ENCODE measurements at places on chromosomes 3 and 15.

GRCh38 chr3:48516571-48516970 lies 12.6 kb upstream of the SHISA5 start:
- H3K27me3 ChIP-seq: no peaks in the 10 kb centered on the region
- no peak for DNase-seq
- H3K27ac ChIP-seq: no peak overlapping the region
- no peaks in the 10 kb centered on the region for H3K4me1 ChIP-seq
- H3K36me3 ChIP-seq: no peaks in the 10 kb centered on the region

DNA sequence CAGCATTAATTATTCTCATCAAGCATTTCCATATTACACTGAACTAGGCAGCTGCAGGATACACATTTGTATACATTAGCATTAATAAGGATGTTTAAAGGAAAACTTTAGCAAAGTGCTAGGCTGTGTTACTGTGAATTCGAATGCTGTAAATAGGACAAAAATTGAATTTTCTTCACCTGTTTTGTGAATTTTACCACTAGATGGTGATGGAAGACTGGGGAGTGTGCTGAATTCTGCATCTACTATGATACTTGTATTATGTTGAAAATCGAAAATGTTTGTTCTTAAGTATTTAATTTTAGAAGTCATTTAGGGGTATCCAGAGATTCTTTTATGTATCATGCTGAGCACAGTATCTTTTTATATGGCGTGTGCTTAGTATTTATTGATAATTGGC lies 12.3 kb upstream of the P2RY14 start:
- H3K4me1 ChIP-seq: no peaks in the 10 kb centered on the region
- no peaks in the 10 kb centered on the region for H3K36me3 ChIP-seq
- DNase-seq: peak; percentile 73
- no peak overlapping the region for H3K27ac ChIP-seq
- no peak overlapping the region for H3K4me3 ChIP-seq

GRCh38 chr15:40743921-40744814 lies 10.9 kb downstream of the RMDN3 start:
- peaks cover 16% of the 10 kb centered on the region for H3K36me3 ChIP-seq
- DNase-seq: peak; percentile 93
- no peaks in the 10 kb centered on the region for H3K27me3 ChIP-seq
- no peak overlapping the region for H3K4me3 ChIP-seq
- peaks cover 15% of the 10 kb centered on the region for H3K4me1 ChIP-seq
- peak overlapping the region; percentile 67 for H3K27ac ChIP-seq

DNA sequence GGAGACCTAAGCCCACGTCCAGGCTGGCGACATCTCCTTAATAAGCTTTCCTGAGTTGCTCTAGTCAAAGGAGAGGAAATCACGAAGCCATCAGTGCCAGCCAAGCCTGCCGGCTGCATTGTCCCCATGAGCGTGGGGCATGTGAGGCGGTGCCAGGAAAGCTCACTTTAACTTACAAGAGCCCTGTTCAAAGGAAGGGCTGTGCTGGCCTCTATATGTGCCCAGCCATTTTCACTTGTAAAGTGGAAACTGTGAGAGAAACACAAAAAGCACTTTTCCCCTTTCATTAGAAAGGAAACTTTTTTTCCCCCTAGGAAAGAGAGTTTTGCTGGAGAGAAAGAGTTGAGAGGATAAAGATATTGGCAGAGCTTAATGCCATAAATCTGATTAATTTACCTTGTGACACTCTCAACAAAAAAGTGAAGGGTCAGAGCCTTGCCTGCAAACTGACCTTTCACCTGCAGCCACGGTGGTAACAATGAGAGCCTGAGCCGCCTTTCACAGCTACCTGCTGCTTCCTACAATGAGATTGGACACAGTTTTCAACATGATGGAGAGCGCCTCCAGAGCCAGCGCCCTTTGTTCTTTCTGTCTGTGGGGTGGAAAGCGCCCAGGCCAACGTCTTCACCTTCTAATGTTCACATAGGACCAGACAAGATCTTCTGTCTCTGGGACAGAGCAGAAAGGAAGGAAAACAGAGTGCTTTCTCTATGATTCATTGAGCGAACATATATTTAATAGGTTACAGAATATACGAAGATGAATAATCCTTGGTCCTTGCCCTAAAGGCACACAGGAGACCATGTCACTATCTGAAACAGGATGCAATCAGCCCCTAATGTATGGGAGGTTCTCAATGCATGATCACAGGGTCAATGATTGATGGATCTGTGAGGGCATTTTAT lies 233.1 kb upstream of the HES1 start:
- H3K36me3 ChIP-seq: no peaks in the 10 kb centered on the region
- peaks cover 29% of the 10 kb centered on the region for H3K27me3 ChIP-seq
- DNase-seq: no peak
- no peak overlapping the region for H3K27ac ChIP-seq
- H3K4me3 ChIP-seq: no peak overlapping the region

DNA sequence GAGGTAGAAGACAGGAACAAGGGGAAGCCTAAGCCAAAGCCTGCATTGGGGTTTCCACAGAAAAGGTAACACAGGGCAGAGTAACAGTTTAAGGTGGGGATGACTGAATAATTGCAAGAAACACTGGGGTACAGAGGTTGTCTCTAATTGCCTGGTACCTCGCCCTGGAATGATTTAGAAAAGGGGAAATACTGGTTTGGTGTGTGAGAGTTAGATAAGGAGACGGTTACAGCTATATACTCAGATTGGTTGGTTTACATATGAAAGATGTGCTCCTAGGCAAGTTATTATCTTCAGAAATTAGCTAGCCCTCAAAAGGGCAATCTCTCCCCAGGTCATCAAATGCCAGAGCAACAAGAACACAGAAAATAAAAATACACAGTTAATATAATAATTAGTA lies 58.8 kb downstream of the SMARCC1 start:
- H3K4me3 ChIP-seq: no peak overlapping the region
- H3K27ac ChIP-seq: no peak overlapping the region
- no peaks in the 10 kb centered on the region for H3K27me3 ChIP-seq
- H3K4me1 ChIP-seq: no peaks in the 10 kb centered on the region
- no peak for DNase-seq

- H3K27me3 ChIP-seq: no peaks in the 10 kb centered on the region
- DNase-seq: no peak
- H3K27ac ChIP-seq: no peak overlapping the region
- H3K4me1 ChIP-seq: no peaks in the 10 kb centered on the region
- H3K36me3 ChIP-seq: no peaks in the 10 kb centered on the region
Observed at GRCh38 chr3:166809520-166809919, 570.6 kb downstream of the ZBBX start.

- H3K4me1 ChIP-seq: no peaks in the 10 kb centered on the region
- no peak overlapping the region for H3K4me3 ChIP-seq
- H3K36me3 ChIP-seq: no peaks in the 10 kb centered on the region
- no peak overlapping the region for H3K27ac ChIP-seq
- no peak for DNase-seq
Observed at GRCh38 chr3:25872200-25872877, 82.4 kb downstream of the OXSM start.

DNA sequence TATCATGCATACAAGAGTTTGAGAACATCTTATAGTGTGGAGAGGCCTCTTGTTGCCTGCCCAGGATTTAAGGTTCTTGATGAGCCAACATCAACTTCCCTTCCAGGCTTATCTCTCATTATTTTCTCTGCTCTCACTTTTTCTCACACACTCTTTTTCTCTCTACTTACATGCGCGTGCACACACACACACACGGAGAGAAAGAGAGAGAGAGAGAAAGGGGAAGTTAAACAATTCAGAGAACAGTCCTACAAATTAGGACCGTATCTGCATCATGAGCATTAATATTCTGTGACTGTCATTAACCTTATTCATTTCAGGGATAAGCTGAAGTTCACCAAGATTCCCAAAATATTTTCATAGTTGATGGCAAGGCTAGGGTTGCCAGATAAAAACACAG lies 269.0 kb downstream of the ZNF621 start:
- DNase-seq: no peak
- no peaks in the 10 kb centered on the region for H3K4me1 ChIP-seq
- H3K27ac ChIP-seq: no peak overlapping the region
- no peaks in the 10 kb centered on the region for H3K36me3 ChIP-seq
- H3K4me3 ChIP-seq: no peak overlapping the region

DNA sequence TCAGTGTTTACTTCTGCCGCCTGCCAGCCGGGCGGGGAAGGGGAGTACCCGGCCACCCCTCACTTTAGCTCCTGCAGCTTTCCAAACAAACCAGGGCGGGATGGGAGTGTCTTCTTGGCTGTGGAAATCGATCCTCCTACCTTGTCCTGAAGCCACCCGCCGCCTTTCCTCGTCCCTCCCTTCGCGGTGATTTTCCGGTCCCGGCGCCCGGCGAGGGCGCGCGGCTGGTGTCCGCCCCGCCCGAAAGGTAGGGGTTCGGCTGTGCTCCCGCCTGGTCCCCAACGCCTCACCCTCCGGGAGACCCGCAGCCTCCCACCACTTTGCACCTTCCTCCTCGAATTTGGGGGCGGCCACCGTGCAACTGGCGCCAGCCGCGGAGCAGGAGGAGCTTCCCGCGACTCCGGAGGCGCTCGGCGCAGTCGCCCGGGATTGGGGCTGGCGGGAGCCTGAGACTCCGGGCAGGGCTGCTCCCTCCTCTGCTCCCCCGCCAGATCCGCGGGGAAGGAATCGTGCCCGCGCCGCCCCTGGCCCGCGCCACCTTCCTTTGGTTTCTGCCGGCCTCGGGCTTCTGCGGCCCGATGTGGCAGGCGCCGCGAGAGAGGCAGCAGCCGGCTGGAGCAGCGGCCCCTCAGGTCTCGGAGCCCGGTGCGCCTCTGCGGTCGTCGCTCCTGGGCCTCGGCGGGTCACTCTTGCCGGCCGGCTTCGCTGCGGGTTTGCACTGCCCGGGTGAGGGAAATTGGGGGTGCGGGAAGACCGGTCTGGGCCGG lies 30.7 kb upstream of the ST3GAL6 start:
- peaks cover 7% of the 10 kb centered on the region for H3K4me1 ChIP-seq
- DNase-seq: peak; percentile 54
- peaks cover 66% of the 10 kb centered on the region for H3K27me3 ChIP-seq
- no peaks in the 10 kb centered on the region for H3K36me3 ChIP-seq
- peak overlapping the region; percentile 66 for H3K4me3 ChIP-seq
- H3K27ac ChIP-seq: no peak overlapping the region

GRCh38 chr15:33322091-33322490 lies 11.3 kb downstream of the RYR3 start:
- no peaks in the 10 kb centered on the region for H3K4me1 ChIP-seq
- no peaks in the 10 kb centered on the region for H3K36me3 ChIP-seq
- H3K4me3 ChIP-seq: no peak overlapping the region
- H3K27me3 ChIP-seq: peaks cover 8% of the 10 kb centered on the region
- H3K27ac ChIP-seq: no peak overlapping the region

DNA sequence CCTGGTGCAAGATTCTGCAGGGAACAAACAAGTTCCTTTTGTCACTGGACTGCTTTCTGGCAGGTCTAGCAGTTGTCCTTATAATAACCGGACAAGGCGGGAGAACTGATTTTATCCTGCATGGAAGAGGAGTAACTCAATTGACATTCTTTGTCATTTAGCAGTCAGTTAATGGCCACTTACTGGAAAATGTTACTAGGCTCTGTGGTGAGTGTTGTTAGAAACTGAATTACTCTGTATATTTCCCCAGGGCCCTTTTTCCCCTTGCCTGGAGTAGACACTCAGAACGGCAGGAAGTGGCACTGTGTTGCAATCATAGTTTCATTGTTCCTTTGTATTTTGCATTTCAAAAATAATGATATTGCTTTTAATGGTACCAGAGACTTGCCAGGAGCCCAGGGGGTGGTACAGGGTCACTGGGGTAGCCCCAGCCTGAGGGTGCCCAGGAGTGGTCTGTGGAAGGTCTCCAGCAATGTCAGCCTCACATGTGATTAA lies 318.6 kb upstream of the LRRFIP2 start:
- H3K4me1 ChIP-seq: peaks cover 15% of the 10 kb centered on the region
- DNase-seq: peak; percentile 80
- H3K27me3 ChIP-seq: 0 out of 2 replicates have a peak, but pooled peaks cover 4% of the 10 kb centered on the region
- H3K27ac ChIP-seq: peak overlapping the region; percentile 41

DNA sequence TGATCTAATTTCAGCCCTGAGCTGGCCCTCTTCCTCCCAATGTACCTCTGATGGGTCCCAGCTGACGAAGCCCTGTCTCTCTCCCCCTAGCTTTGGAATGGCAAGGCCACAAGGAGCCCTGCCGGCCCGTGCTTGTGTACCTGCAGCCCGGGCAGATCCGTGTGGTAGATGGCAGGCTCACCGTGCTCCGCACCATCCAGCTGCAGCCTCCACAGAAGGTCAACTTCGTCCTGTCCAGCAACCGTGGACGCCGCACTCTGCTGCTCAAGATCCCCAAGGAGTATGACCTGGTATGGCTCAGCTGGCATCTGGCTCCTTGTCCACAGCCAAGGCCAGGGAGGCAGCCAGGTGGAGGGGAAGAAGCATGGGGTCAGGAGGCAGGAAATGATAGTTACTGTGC lies 14.2 kb downstream of the DUOX1 start:
- H3K27ac ChIP-seq: no peak overlapping the region
- DNase-seq: no peak
- H3K4me1 ChIP-seq: peaks cover 17% of the 10 kb centered on the region
- no peak overlapping the region for H3K4me3 ChIP-seq

DNA sequence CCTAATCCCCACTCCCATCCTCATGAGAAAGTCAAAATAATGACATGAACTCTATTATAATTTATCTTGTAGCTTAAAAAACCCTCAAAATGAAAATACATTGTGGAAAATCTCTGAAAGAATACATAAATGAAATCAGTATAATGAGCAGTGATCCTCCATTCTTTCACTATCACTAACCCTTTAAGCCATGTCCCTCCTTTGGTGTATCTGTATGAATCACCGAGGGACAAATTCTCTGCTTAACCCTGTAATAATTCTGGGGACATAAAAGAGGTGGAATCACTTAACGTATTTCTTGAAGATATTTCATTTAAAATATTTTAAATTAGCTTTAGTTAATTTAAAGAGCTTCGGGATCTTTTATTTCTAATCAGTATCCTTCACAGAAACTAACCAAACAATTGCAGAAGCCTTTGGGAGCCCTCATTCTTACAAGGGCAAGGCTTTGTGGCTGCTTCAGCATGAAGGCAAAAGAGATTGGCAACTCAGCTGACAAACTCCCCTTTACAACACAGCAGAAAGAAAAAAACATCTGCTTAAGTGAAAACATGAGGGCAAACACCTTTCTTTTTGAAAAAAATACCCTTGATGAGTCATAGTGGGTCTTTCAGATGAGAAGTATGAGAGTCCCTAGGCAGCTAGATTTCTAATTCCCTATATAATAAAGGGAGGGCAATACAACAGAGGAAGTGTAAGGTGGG lies 44.0 kb upstream of the ALCAM start:
- no peaks in the 10 kb centered on the region for H3K36me3 ChIP-seq
- H3K27ac ChIP-seq: no peak overlapping the region
- H3K4me1 ChIP-seq: no peaks in the 10 kb centered on the region
- no peak overlapping the region for H3K4me3 ChIP-seq

DNA sequence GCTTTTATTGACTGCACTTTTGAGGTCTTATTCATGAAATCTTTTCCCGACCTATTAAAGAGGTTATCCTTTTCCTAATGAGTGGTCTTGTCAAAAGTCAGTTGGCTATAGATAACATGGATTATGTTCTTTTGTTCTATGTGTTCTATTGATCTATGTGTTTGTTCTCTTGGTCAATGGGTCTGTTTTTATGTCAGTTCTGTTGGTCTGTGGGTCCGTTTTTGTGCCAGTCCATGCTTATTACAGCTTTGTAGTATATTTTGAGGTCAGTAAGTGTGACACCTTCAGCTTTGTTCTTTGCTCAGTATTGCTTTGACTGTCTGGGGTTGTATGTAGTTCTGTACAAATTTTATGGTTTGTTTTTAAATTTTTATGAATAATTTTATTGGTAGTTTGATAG lies 7.8 kb downstream of the TFG start:
- no peak for DNase-seq
- H3K27ac ChIP-seq: no peak overlapping the region
- H3K36me3 ChIP-seq: peaks cover 70% of the 10 kb centered on the region

GRCh38 chr3:14789640-14790285 lies 29.0 kb upstream of the FGD5 start:
- DNase-seq: no peak
- H3K36me3 ChIP-seq: no peaks in the 10 kb centered on the region
- H3K4me1 ChIP-seq: no peaks in the 10 kb centered on the region
- H3K27me3 ChIP-seq: peaks cover 14% of the 10 kb centered on the region

All from GM23248 (cell line).